Small intestine (tissue), 16 donors: ENCODE measurements at places on chromosomes 5 and 9. TPM values are rescaled to one million over a fixed set of nuclear protein-coding genes. Genes with fewer than 3 reads are reported as not detected.

Gene TCF7
- polyA plus RNA-seq: 13.3 TPM

Gene DNAI1
- polyA plus RNA-seq: not detected

Gene BTNL3
- 121 TPM for polyA plus RNA-seq

Gene WNK2
- 48.4 TPM for polyA plus RNA-seq

Gene GALNT12
- 17.2 TPM for polyA plus RNA-seq

Gene ADGRD2
- not detected for polyA plus RNA-seq

Gene WDR38
- not detected for polyA plus RNA-seq

Gene RHOBTB3
- polyA plus RNA-seq: 5.8 TPM

Gene PRRX2
- polyA plus RNA-seq: 1.2 TPM

Gene TAF11L12
- polyA plus RNA-seq: not detected

Gene GRXCR2
- not detected for polyA plus RNA-seq

Gene TMEFF1
- 0.90 TPM for polyA plus RNA-seq

Gene OTULINL
- 4.7 TPM for polyA plus RNA-seq

Gene PCDHGA4
- not detected for polyA plus RNA-seq

DNA sequence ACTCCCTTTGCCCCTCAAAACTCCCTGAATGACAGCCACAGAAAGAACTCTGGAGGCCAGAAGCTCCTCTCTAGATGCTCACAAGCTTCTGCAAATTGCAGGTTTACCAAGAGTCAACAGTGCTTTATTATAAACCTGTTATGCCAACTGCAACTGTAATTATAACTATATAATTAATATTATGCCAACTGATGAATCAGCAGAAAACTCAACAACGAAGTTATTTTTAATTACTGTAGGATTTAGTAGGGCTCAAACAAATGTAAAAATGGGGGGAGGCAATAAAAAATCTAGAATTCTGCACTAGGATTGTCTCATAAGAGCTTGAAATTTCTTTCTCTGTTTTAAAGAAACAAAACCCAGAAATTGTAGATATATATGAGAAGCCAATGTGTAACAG lies 37.0 kb upstream of the OR2K2 start:
- no peak for DNase-seq

- no peak for DNase-seq
Observed at GRCh38 chr5:73236541-73237128, 63.6 kb downstream of the TMEM174 start.

GRCh38 chr9:134391319-134392231 lies 65.3 kb downstream of the RXRA start:
- no peak for DNase-seq

DNA sequence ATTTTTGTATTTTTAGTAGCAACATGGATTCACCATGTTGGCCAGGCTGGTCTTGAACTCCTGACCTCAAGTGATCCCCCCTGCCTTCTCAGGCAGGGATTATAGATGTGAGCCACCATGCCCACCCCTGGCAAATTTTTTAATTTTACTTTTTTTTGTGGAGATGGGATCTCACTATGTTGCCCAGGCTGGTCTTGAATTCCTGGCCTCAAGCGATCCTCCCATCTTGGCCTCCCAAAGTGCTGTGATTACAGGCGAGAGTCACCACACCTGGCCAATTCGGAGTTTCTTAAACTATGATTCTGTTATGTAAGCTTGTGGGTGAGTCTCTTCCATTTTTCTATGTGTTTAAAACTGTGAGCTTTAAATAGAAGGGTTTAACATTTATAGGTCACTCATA lies 27.6 kb downstream of the PCBD2 start:
- DNase-seq: no peak

DNA sequence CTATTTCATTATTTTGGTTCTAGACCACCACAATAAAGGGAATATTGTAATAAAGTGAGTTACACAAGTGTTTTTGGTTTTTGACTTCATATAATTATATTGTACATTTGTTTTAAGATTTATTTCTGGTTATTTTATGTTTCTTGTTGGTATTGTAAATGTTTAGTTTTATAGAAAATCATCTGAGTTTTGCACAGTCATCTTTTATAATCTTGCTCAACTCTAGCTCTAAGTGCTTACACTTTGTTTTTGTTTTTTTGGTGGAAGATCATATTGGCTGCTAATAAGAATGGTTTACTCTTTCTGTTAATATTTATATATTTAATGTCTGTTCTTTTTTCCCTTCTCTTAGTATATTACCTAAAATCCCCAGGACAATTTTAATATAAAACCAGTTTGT lies 135.0 kb downstream of the CNTLN start:
- DNase-seq: no peak

- no peak for DNase-seq
Observed at GRCh38 chr9:107547303-107547702, 57.7 kb upstream of the KLF4 start.

GRCh38 chr5:67552773-67553172 lies 356.2 kb upstream of the CD180 start:
- no peak for DNase-seq

GRCh38 chr5:171437286-171437821 lies 17.9 kb downstream of the FGF18 start:
- no peak for DNase-seq

DNA sequence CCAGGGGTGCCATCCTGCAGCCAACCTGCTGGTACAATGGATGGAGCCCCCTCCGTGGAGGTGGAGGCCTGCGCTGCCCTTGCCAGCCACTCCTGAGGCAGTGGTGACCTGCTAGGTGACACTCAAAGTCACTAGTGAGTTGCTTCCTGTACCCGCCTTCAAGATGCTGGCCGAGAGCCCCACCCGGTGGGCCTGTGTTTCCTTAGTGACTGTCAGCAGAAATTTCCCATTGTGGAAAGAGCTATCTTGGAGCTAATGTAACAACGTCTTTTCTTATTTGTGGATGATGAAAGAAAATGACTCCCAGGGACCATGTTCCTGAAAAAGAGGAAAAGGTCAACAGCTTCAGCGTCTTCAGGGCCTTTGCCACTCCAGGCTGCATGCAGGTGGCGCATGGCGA lies 117.0 kb upstream of the BOD1 start:
- no peak for DNase-seq

GRCh38 chr5:2299388-2300220 lies 416.9 kb upstream of the IRX4 start:
- DNase-seq: no peak

- peak; percentile 83 for DNase-seq
Observed at GRCh38 chr5:140351609-140352334, 5.4 kb upstream of the HBEGF start.

DNA sequence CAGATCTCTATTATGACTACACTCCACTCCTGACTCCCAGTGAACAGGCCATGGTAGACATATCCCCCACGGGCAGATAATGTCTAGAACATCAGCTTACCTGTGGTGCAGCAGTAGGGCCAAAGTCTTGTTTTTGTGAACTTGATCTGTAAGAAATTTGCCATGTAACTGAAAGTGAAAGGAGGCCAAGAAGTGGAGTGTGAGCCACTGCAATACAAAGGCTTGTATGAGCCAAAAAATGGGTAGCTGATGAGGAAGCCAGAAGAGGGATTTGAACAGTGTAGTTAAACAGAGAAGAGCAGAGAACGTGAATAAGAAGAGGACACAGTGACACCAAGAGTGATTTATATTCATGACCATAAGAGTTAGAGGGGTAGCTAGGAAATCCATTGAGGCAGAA lies 361.7 kb downstream of the DMRT2 start:
- no peak for DNase-seq

DNA sequence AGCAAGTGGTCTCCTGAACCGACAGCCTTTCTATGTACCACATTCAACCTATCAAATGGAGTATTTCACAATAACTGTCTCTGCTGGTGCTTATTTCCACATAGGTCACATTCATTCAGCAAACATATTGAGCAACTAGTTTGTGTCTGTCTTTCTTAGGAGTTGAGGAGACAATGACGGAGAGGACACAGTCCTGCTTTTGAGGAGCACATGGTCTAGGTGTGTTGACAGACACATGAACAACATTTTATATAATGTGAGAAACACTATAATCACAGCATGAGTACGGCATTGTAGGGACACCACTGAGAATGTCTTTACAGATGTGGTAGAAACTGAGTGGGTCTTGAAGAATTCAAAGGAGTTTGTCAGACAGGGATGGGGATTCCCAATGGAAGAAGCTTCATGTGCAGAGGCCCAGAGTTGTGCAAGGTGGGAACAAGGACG lies 28.5 kb downstream of the NFIL3 start:
- no peak for DNase-seq

GRCh38 chr5:60584304-60584703 lies 115.7 kb downstream of the DEPDC1B start:
- no peak for DNase-seq

DNA sequence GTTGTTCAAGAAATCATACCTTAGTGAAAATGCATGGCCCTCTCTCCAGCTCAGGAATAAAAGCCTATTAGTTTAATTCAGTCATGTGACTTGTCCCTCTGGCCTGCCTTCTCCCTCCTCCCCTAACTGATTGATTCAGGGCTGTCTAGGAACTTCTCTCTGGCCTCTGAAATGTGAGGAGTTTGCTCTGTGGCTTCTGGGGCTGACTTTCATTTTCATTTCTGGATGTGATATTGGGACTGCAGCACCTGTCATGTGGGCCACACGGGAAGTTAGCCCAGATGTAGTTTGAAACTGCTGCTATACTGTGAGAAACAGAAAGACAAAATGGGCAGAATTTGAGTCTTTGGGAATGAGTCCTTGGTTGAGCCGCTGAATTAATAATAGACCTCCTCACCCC lies 44.8 kb downstream of the PARP8 start:
- peak; percentile 80 for DNase-seq

GRCh38 chr5:64003966-64004365 lies 41.7 kb upstream of the HTR1A start:
- no peak for DNase-seq

GRCh38 chr5:53671447-53671846 lies 111.0 kb downstream of the NDUFS4 start:
- no peak for DNase-seq

DNA sequence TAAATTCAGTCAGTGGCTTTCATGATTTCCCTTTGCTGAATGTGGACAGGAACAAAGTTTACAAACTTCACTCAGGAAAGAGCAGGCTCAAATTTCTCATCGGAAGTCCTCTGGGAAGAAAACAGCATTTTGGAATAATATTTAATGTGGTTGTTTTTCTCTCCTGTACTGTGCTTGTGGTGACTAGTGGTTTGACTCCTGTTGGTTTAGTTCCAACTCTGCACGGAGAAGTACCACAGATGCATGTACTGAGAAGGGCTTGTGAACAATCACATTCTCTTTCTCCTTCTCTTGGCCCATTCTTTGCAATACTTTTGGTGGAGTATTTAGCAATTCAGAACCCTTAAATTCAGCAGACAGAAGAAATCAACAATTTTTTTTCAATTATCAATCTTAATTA lies 13.3 kb downstream of the MPDZ start:
- DNase-seq: no peak

DNA sequence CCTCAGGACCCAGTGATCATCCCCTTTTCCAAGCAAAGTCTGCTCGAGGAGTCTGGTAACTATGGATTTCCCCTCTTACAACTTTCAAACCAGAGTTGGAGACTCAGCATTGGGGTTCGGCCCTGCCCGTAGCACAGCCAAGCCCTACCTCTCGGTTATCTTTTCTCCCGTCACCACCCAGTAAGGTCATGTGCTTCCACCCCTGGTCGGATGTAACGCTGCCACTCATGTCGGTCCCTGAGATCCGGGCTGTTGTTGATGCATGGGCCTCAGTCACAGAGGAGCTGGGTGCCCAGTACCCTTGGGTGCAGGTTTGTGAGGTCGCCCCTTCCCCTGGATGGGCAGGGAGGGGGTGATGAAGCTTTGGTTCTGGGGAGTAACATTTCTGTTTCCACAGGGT lies 1.2 kb downstream of the GALT start:
- DNase-seq: peak; percentile 76

- DNase-seq: no peak
Observed at GRCh38 chr9:14706530-14707140, 13.4 kb upstream of the ZDHHC21 start.

GRCh38 chr9:69357030-69357775 lies 32.2 kb downstream of the ENTREP1 start:
- DNase-seq: no peak

- DNase-seq: no peak
Observed at GRCh38 chr5:115274584-115274983, 11.9 kb upstream of the PGGT1B start.

DNA sequence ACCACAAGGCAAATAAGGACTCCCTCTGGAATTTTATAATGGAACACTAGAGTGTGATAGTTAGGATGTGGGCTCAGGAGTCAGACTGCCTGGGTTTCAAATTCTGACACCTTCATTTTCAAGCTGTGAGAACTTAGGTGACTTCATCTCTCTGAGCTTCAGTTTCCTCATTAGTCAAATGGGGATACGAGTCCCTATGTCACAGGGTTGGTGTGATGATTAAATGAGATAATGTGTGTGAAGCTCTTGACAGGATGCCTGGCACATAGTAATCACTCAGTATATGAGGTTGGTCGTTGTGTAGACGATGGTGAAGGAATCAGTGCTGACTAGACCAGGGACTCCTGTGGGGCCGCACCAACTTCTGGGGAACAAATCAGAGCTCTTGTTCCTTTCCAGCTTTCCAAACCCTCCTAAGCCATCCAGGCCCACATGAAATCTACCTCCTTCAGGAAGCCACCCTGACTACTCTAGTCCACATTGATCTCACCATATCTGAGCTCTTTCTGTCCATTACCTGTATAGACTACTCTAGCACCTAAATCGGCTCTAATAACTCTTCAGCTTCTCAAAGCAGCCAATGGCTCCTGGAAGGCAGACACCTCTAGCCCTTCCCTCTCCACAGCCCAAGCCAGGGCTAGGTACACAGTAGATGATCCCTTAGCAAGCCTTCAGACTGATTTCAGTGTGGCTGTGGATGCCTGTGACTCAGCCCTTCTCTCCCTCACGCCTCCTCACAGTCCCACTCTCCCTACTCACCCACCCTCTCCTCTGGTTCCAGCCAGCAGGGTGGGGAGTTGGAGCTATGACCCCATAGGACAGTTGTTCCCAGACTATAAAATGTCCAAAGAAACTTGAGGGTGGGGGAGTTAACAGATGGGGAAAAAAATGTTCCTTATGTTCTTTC lies 2.5 kb upstream of the TCF7 start:
- no peak for DNase-seq

DNA sequence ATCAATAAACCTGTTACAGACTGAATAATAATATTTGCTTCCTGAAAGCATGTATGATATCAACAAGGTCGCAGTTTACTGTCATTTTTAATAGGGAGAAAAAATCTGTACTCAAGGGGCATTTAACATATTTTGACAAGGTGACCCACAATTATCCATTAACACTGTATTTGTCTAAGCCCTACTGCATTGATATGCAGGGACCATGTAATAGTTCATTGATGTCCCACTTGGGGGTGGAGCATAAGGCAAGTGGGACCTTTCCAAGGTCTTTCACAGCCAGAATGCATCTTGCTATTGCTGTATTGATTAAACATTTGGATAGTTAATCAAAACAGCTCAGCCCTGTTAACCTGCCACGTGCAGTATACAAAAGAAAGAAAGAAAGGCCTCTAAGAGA lies 502.0 kb downstream of the NR2F1-AS1 start:
- DNase-seq: no peak

GRCh38 chr9:24071716-24072115 lies 245.7 kb upstream of the ELAVL2 start:
- no peak for DNase-seq

GRCh38 chr9:33791117-33791516 lies 4.2 kb upstream of the PRSS3 start:
- DNase-seq: peak; percentile 33

- DNase-seq: no peak
Observed at GRCh38 chr5:140266471-140267200, 36.3 kb downstream of the PFDN1 start.
